ENCODE measurements at places on chromosomes 5 and 9.

GRCh38 chr5:155871623-155872022 lies 455.3 kb upstream of the SGCD start:
- no peak for DNase-seq

GRCh38 chr5:168844922-168845296 lies 265.7 kb upstream of the PANK3 start:
- DNase-seq = no peak

- no peak for DNase-seq
These were observed 23.9 kb upstream of the IL7R start for GRCh38 chr5:35832762-35833161.

DNA sequence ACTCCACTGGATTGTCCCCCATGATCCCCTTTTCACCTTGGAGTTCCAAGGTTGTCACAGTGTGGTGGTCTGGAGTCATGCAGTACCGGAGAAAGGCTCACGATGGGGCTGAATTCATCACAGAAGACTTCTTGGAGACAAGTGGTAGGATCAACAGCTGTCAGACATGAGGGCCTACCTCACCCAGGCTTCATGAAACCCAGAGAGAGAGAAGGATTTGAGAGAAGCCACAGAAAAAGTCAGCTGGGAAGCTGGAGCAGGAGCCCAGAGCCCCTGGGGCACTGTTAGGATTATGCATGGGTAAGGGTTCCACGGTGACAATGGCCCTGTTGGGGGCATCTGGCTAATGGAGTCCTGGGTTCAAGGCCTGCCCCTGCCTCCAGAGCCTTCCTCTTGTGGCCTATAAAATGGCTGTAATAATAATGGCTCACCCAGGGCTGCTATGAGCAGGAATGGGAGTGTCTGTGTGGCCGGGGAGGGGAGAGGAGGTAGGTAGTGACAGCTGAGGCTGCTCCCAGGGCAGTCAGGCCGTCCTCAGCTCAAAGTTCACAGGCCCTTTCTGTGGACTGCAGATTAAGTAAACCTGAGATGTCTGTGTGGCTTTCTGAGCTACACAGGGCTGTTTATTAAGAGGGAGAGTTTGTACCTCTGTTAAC lies 910 bp downstream of the TRIM14 start:
- DNase-seq = no peak

DNA sequence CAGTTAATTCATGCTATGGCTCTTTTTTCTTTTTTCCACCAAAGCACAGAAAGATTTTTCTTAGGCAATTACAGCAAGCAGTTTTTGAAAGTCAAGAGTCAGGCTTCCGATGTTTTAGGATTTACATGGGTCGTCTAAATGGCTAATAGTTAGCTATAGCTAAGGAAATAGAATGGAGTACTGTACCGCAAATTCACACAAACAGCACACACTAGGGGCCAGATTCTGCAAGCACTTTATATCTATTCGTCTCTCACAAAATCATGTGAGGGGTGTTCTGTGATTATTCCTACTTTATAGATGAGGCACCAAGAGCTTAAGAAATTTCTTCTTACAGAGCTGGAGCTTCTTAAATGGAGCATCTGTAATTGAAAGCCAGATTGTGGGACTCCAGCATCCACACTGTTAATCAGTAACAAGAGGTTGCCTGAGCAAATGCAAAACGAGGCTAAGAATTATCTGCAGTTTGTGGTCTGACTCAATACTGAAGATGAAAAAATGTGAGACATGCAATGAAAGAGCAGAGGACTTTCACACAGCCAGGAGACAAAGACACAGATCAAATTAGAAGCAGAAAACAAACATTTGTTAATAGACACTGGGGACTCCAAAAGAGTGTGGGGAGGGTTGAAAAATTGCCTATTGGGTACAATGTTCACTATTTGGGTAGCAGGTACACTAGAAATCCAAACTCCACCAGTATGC lies 62.7 kb upstream of the CTXN3 start:
- no peak for DNase-seq

Data from HS-27A (cell line).